Aorta (tissue), 5 donors: ENCODE measurements at places on chromosomes 3 and 15. TPM values are rescaled to one million over a fixed set of nuclear protein-coding genes. Genes with fewer than 3 reads are reported as not detected.
A peak's percentile ranks its signal among the peaks of the same experiment; 100 is the strongest.

Gene H1-8
- not detected for total RNA-seq

Gene RTP4
- 1.8 TPM for total RNA-seq

Gene WDR93
- total RNA-seq = not detected

DNA sequence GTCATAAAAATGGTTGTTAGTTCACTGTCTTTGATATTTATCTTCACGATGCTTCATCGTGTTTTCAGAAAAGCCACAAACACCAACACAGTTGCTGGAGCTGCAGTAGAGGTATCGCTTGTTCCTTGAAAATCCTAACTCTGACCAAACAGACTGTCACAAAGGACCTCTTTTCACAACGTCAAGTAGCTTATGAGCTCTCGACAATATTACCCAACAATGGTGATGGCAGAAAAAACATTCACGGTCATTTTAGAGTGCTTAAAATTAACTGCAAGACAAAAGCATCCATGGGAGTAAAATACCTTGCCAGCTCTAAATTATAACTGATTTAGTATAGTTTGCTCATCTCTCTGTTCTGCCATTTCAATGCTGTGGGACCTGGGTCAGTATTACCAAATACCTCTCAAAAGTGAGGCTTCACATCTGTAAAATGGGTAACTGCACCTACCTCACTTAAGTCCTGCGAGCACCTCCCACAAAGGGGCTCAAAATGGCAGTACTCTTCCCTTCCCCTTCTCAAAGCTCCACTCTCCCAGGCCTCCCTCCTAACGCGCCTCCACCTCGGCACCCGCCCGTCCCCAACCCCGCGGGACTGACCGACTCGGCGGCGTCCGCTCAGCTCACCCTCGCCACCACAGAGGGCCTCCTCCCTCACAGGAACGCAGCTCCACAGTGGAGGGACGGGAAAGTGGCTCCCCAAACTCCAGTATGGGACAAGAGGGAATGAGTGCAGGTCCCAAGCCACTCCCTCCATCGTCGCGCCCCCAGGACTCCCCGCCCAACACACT is 546 bp downstream of the TRIM59 start:
- no peaks in the 10 kb centered on the region for H3K27me3 ChIP-seq
- peak overlapping the region; percentile 80 for H3K4me3 ChIP-seq
- H3K4me1 ChIP-seq = no peaks in the 10 kb centered on the region
- peak; percentile 81 for DNase-seq
- no peaks in the 10 kb centered on the region for H3K36me3 ChIP-seq

DNA sequence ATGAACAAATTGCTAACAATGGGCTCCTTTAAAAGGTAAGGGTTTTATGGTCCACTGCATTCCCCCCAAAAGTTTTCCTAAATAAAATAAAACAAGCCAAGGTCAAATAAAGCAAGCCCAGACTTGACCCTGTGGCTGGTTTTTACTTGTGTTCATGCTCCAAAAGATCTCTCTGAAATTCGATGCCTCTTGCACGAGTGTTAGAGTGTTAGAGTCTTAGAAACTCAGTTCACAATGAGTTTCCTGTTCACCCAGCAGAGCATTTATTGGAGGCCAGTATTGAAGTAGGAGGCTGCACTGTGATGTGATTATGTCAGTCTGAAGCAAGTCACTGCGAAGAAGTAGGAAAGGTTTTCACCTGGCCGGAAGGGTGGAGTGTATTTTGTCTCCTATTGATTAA is 59.9 kb upstream of the LRTM1 start:
- H3K36me3 ChIP-seq = no peaks in the 10 kb centered on the region
- H3K27ac ChIP-seq = no peak overlapping the region
